ENCODE measurements at places on chromosomes 3 and 15. TPM values are rescaled to one million over a fixed set of nuclear protein-coding genes. Genes with fewer than 3 reads are reported as not detected.

DNA sequence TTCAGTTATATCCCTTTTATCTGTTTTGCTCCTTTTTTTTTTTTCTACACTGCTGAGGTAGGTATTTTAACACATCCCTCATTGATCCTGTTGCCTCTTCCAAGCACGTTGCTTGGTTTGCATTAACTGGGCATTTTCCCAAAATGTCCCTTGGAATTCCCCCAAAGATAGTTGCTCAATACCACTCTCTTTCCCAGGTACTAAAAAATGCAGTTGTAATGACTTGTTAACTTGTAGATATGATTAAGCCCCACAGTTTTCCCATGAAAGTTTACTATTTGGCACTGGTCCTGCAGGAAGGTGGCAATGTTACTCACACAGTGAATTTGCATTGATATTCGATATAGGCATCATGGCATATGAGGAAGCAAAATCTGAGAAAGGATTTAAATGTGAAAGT lies 67.1 kb downstream of the GRM7 start:
- H3K27me3 ChIP-seq = no peaks in the 10 kb centered on the region
- DNase-seq = no peak
- no peak overlapping the region for H3K4me3 ChIP-seq
- no peaks in the 10 kb centered on the region for H3K36me3 ChIP-seq
- no peaks in the 10 kb centered on the region for H3K4me1 ChIP-seq
- no peak overlapping the region for H3K27ac ChIP-seq

DNA sequence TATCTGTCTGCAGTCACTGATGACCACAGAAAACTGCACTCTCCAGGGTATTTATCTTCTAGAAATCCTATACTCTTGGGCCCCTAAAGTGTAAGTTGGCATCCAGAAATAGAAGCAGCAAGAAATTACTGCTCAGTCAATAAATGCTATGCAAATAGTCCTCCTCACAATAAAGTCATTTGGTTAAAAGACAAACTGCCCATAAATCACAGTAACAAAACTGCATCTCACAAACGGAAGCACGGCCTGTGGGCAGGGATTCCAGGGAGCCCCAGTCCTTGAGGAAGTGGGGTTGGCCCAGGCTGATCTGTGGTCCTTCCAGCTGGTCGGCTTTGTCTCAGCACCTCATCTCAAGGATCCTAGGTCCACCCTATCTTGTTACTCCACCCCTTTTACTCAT lies 29.7 kb upstream of the SPATA12 start:
- no peak for DNase-seq

- H3K4me3 ChIP-seq = no peak overlapping the region
Observed at GRCh38 chr3:122952520-122952919, 75.0 kb downstream of the SEMA5B start.

DNA sequence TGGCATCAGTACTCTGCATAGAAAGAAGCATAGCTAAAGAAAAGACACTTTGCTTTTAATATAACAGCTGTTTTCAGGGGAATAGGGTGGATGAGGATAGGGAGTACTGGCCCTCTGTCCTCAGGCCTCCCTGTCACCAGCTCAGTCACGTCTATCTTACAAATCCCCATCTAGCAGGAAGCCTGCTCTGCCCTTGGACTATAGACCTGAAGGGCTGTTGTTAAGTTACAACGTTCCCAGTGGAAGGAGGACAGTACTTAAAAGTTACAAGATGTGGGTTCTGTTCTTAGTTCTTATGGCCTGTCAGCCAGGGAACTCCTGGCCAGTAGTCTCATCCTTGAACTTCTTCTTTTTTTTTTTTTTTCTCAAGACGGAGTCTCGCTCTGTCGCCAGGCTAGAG lies 70.5 kb downstream of the RPL39L start:
- H3K27me3 ChIP-seq = no peaks in the 10 kb centered on the region
- no peak overlapping the region for H3K4me3 ChIP-seq
- H3K36me3 ChIP-seq = peaks cover 35% of the 10 kb centered on the region
- no peak overlapping the region for H3K27ac ChIP-seq

The PRR20G gene
- not detected for total RNA-seq

All from left ventricle myocardium inferior (tissue), 1 donor.